ENCODE measurements at places on chromosomes 6 and 20.

- DNase-seq = peak; percentile 52
Measured at GRCh38 chr20:37519508-37520418, 1.3 kb upstream of the NNAT start.

- DNase-seq = no peak
Measured at GRCh38 chr6:126052485-126052884, 66.1 kb downstream of the TRMT11 start.

DNA sequence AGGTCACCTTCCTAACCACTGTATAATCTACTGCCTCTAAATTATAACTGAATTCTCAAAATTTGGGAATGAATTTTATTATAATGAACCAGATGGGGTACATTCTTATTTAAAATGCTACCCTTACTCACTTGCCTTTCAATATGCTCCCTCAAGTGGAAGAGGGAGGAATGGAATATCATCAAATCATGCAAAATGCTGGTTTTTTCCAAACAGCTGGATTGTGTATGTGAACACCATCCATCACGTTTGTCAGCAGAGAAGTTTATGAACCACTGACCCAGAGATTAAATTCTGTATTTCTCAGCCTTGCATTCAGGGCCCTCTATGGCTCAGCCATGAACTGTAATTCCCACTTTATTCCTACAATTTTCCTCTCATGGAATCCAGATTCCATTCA lies 40.5 kb downstream of the CBLN4 start:
- no peak for DNase-seq

DNA sequence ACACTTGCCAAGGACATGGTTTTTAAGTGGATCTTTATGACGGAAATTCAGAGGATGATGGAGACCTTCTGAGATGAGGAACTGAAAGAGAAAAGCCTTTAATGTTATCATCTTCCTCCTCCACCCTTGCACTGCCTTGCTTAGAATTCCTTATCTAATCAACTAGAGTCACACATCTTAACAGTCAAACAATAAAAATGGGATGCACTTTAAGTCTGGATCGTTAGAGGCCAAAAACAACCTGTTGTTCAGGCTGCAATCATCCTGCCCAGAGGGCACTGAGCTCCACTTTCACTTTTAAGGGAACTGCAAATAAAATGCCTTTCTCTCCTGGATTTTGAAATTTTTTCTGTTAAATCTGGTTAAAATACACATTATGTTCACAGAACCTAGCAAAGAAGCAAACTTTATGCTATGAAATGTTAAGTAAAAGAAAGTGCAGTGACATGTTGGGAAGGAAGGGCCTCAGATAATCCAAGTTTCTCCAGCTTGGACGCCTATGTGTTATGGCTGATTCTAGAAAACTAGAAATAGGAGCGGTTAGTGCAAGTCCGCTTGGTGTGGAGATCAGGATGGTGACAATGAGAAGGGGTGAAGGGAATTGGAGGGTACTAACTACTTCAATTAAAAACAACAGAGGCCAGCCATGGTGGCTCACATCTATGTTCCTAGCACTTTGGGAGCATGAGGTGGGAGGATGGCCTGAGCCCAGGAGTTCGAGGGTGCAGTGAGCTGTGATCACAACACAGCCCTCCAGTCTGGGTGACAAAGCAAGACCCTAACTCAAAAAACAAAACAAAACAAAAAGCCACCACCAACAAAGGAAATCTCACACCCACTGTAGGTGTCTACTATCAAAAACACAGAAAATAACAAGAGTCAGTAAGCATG lies 66.4 kb upstream of the KIF13A start:
- no peak for DNase-seq

- DNase-seq = no peak
Measured at GRCh38 chr6:109453594-109454495, 1.7 kb downstream of the MICAL1 start.

DNA sequence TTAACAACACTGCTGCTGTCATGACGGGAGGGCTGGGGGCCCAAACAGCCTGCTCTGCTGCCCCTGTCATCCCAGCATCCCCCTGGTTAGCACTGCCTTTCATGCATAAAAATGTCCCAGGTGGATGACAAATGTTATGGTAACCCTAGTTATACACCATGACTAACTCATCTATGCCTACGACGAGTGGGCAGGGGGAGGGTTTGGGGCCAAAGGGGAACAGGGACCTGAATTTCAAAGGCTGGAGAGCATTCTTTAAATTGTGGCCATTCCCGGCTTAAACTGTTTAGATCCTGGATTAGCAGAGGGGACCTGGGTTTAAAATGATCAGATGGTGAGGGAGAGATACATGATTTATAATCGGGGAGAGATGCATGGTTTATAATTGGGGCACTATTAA lies 24.4 kb downstream of the GNAS-AS1 start:
- no peak for DNase-seq

All from GM23338 (cell line).